ENCODE measurements at places on chromosomes 5 and 9.

DNA sequence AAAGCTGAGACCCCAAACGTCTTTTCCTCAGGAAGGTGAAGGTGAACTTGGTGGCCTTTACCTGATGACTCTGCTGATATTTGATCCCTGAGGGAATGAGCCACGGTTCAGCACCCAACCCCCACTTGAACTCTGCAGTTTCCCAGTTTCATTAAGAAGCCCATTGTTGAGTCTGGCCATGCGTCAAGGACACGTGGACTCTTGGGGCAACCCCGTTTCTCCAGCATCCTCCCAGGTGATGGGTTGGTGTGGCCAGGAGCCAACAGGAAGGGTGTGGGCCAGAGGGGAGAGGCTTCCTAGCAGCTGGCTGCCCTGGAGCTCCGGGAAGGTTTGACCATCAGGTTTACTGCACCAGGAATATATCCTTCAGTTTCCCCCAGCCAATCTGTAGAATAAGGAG is 59.5 kb upstream of the GNE start:
- no peak for DNase-seq

GRCh38 chr5:136135536-136135935 is 2.9 kb downstream of the SMAD5 start:
- no peak for DNase-seq

- no peak for DNase-seq
These were observed 89.9 kb upstream of the TXNDC8 start for GRCh38 chr9:110427497-110428104.

- DNase-seq: no peak
These were observed 8.0 kb downstream of the MTAP start for GRCh38 chr9:21810388-21810787.

- DNase-seq: no peak
These were observed 65.9 kb downstream of the PPARGC1B start for GRCh38 chr5:149796030-149796429.

GRCh38 chr9:3863111-3863528 is 337.3 kb upstream of the RFX3 start:
- no peak for DNase-seq

DNA sequence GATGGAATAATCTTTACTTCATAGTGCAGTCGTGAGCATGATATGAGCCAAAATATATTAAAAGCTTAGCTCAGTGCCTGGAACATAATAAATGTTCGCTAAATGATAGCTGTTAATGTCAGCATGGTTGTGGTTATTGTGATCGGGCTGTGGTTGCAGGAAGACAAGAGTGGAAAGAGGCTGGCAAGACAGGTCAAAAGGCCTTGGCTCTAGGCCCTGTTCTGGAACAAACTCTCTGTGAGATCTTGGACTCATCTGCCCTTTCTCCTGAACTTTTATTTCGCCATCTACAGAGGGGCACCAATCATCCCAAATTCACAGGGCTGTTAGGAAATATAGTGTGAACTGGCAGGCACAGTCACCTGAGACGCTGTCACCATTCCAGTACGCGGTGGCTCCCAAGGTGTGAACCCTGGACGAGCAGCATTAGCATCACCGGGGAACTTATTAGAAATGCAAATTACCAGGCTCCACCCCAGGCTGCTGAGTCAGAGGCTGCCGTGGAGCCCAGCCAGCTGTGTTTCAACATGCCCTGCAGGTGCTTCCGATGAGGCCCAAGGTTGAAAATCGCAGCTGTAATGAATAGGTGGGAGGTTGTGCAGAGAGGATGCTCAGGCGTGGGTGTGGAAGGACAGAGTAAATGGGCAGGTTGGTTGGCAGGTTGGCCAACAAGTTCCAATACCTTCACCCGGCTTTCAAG is 50.2 kb upstream of the SAP30L start:
- no peak for DNase-seq

DNA sequence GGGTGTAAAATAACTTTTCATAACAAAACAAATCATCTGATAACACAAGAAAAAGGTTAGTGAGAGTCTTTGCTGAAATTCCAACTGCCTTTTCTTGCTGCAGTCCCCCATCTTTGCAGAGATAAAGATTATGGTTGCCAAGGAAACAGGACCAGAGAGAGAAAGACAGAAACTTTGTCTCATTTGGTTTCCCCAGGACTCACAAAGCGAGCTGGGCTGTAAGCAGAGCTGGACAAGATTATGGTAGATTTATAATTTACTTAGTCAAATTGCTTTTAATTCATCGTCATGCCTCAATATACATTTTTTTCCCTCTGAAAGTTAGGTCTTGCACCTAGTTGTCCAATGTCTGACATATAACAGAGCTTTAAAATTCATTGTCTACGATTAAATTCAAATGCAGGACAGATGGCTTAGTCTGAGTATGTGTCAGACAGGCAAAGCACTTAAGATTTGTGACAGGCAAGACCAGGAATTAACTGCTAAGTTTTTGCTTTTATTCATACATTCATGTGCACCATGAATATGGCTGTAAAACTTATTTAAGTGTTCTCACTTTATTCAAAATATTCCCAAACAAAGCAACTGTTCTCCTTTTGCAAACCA is 17.4 kb downstream of the ENC1 start:
- DNase-seq: no peak

DNA sequence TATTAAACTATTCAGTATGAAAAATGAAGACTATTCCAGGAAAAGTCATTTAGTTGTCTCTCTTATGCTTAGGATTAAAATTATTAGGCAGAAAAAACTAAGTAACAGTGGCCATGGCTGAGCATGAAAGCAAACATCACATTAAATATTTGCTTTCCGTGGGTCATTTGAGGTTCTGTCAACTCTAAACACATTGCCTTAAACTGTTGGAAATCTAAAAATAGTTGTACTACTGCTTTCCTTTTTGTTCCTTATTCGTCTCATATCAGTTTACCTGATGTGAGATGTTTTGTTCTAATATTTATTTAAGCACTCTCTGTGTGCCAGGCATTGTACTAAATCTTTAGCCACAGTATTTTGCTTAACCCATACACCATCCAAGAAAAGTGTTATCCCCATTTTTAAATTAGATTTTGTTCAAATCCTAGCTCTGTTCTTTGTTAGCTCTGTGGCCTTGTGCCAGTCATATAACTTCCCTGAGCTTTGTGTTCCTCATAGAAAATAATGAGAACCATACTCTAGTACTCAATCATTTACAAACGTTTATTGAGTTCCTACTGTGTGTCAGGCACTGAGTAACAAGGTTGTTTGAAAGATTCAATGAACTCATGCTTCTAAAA is 18.7 kb upstream of the ZNF608 start:
- no peak for DNase-seq

GRCh38 chr9:37916471-37917312 is 12.8 kb upstream of the SLC25A51 start:
- no peak for DNase-seq

Measured in activated T-helper 1 cell treated with Interleukin-2 at 50 U/mL for 16 hours (primary cell).